Caki2 (cell line): ENCODE measurements at places on chromosomes 4 and X.

DNA sequence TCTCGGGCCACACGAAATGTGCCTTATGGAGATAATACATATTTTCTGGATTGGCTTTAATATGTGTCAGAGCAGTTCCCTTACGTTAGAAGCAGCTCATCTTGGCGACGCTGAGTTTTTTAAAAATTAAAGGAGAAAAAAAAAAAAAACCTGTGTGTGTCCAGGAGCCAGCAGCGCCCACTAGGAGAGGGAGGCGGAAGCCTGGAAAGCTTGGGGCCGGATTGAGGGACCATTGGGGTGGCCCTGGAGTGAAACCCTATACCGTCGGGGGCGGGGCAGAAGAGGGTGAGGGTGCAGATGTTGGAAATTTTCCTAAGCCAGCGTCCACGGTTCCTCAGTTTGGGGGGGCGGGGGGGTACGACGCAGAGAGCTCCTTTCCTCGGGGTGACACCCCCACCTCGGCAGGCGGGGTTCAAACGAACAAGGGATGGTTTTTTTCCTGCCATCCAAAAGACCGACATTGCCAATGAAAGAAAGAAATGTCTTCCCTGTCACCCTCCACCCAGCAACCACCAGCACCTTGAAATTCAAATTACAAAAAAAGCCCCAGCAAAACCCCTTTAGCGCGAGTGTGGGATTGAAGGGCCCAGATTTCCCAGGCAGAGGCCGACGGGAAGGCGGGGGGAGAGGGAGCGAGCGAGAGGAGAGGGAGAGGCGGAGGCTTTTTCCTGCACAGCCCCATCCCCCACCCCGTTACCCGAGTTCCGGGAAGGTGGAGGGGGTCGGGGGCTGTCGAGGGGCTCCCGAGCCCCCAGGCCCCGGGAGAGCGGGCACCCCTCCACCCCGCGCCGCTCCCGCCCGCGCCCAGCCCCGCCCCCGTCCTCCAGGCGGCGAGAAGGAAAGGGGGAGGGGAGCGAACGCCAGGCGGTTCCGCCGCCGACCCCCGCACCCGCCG is 859 bp downstream of the SMARCA1 start:
- DNase-seq = peak; percentile 42

- DNase-seq = no peak
These were observed 98.7 kb downstream of the CPZ start for GRCh38 chr4:8691151-8691775.

DNA sequence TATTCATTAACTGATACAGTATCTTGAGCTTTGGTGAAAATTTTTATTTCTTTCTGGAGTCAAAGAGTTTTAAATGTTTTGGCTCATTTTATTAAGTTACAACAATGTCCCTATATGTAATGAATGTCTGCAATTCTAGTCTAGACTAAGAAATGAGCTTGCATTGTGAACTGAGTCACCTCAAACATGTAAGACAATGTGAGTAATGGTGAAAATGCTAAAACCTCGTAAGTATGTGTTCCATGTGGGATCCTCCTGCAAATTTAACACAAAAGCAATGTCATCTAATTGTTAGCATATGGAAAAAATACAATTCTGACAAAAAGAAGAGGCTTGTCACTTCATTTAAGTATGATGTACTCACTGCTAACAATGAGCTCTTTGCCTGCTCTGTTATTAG is 480.5 kb upstream of the FSTL5 start:
- DNase-seq = no peak

DNA sequence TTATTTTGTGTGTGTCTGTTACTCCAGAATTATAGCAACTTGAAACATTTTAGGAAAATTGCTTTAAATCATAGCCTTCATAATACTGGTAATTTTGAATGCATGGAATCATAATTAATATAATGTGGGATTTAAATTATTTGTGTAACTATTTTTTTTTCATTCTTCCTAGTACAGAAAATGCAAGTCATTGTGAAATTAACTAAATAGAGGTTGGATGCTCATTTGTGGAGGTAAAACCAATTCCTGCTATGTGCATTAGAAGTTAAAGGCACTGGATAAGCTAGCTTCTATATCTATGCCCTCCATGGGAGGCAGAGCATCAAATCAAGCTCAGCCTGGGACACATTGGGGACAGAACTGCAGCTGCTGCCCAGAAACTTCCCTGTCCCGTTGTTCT is 1048.5 kb upstream of the PABPC4L start:
- DNase-seq = no peak

GRCh38 chrX:24862343-24862742 is 153.4 kb downstream of the ARX start:
- DNase-seq = peak; percentile 58
